ENCODE measurements at places on chromosomes 6 and 20. TPM values are rescaled to one million over a fixed set of nuclear protein-coding genes. Genes with fewer than 3 reads are reported as not detected.
A peak's percentile ranks its signal among the peaks of the same experiment; 100 is the strongest.

DNA sequence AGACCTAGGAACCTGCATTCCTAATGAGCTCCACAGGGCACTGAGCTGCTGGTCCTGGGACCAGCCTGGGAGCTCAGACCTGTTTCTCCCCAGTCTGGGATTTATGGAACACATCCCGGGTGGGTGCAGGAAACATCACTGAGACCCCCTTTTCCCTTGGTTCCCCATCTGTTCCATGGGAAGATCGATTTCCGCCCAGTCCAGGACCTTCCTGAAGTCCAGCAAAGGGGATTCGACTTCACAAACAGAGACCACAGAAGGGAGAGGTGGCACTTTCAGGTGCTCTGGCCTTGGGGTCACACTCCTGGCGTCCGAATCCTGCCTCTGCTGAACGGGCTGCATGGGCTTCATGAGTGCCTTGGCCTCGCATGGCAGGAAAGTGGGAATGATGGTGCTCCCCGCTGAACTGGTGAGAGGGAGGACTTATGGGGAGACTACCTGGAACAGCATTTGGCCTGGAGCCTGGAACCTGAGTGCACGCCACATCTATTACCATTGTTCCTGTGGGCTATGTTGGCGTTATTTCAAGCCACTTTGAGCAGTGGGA, 296.3 kb downstream of the TAF4 start:
- no peak overlapping the region for H3K27ac ChIP-seq
- H3K4me3 ChIP-seq, result no peak overlapping the region
- no peaks in the 10 kb centered on the region for H3K4me1 ChIP-seq

DNA sequence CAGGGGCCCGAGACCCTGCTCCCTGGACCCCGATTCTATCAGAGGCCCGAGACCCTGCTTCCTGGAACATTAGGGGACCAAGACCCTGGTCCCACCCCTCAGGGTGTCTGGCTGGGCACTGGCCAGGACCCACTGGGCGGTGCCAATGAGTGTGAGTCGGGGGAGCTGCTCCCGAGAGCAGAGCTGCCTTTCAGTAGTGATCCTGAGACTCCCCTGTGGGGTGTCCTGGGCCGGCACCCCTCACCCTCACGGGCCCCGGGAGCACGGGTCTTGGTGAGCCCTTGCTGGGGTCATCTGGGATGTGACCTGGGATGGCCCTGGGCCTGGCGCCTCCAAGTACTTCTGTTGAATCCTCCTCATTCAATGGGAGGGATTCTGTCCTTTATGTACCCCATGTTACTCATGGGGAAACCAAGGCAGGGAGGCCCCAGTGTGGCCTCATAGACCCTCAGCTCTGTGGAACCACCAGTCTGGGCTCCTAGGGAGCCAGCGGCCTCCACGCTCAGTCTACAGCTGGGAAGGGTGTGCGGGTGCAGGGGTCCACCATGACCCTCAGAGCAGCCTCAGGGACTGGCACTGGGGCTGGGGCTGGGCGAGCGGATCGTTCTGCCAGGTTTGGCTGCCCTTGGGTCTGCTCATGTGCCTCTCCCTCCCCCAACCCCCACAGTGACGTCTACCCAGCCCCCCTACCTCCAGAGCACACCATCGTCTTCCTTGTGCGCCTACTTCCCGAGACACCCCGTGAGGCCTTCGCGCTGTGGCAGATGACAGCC, 25.6 kb downstream of the COL20A1 start:
- no peaks in the 10 kb centered on the region for H3K4me1 ChIP-seq
- DNase-seq, result no peak
- no peak overlapping the region for H3K27ac ChIP-seq
- no peaks in the 10 kb centered on the region for H3K36me3 ChIP-seq
- no peak overlapping the region for H3K4me3 ChIP-seq

DNA sequence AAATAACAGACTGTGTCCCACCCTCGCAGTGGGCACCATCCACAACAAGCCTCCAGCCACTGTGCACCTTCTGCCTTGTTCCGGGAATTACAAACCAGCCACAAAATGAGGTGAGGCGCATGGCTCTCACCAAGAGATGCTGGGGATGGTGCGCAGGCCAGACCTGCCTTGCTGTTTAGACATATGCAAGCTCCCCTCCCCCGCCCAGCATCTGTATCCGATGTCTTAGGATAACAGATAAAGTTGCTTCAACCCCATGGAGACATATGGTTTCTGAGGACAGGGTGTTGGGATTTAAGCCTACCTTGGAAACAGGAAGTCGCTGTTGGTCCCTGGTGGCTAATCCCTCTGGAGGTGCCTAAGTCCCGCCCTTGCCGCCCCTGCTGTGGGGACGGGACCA, 50.4 kb upstream of the MPC1 start:
- peaks cover 19% of the 10 kb centered on the region for H3K4me1 ChIP-seq
- no peak for DNase-seq
- H3K27me3 ChIP-seq, result no peaks in the 10 kb centered on the region
- no peak overlapping the region for H3K27ac ChIP-seq
- no peak overlapping the region for H3K4me3 ChIP-seq

GRCh38 chr20:47392015-47392720, 35.7 kb upstream of the ZMYND8 start:
- DNase-seq, result no peak
- H3K4me3 ChIP-seq, result no peak overlapping the region
- peak overlapping the region; percentile 72 for H3K27ac ChIP-seq
- no peaks in the 10 kb centered on the region for H3K36me3 ChIP-seq
- no peaks in the 10 kb centered on the region for H3K27me3 ChIP-seq

Gene AGER
- 50.9 TPM for polyA plus RNA-seq

- no peaks in the 10 kb centered on the region for H3K4me1 ChIP-seq
- peak overlapping the region; percentile 81 for H3K27ac ChIP-seq
- peak overlapping the region; percentile 42 for H3K4me3 ChIP-seq
- no peaks in the 10 kb centered on the region for H3K36me3 ChIP-seq
- peaks cover 64% of the 10 kb centered on the region for H3K27me3 ChIP-seq
These were observed 2.0 kb downstream of the ID4 start for GRCh38 chr6:19839237-19839546.

GRCh38 chr6:20001286-20001685, 164.1 kb downstream of the ID4 start:
- no peaks in the 10 kb centered on the region for H3K27me3 ChIP-seq
- DNase-seq, result no peak
- H3K27ac ChIP-seq, result no peak overlapping the region
- no peaks in the 10 kb centered on the region for H3K4me1 ChIP-seq

- DNase-seq, result no peak
- H3K27ac ChIP-seq, result no peak overlapping the region
- no peaks in the 10 kb centered on the region for H3K36me3 ChIP-seq
- H3K27me3 ChIP-seq, result no peaks in the 10 kb centered on the region
These were observed 127.0 kb downstream of the PACRG start for GRCh38 chr6:162854734-162855191.

Gene C20orf204
- polyA plus RNA-seq, result 1.5 TPM

DNA sequence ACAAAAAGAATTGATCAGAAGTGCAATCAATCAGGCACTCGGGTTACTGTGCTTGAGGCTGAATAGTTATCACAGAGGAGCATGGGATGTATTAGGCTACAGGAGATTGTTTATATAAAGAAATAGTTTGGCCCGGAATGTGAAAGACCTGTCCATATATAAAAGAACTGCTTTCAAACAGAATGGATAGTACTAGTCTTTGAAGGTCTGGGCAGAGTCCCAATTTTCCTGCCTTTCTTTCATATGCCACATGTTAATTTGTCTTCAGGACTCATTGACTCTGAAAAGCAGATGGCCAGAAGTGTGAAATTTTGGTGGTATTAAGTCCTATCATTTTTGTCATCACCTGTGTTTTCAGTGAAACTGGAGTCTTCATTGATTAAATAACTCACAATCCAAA, 314.5 kb downstream of the EYA4 start:
- H3K36me3 ChIP-seq, result no peaks in the 10 kb centered on the region
- DNase-seq, result no peak
- no peak overlapping the region for H3K27ac ChIP-seq
- no peaks in the 10 kb centered on the region for H3K27me3 ChIP-seq
- no peak overlapping the region for H3K4me3 ChIP-seq

DNA sequence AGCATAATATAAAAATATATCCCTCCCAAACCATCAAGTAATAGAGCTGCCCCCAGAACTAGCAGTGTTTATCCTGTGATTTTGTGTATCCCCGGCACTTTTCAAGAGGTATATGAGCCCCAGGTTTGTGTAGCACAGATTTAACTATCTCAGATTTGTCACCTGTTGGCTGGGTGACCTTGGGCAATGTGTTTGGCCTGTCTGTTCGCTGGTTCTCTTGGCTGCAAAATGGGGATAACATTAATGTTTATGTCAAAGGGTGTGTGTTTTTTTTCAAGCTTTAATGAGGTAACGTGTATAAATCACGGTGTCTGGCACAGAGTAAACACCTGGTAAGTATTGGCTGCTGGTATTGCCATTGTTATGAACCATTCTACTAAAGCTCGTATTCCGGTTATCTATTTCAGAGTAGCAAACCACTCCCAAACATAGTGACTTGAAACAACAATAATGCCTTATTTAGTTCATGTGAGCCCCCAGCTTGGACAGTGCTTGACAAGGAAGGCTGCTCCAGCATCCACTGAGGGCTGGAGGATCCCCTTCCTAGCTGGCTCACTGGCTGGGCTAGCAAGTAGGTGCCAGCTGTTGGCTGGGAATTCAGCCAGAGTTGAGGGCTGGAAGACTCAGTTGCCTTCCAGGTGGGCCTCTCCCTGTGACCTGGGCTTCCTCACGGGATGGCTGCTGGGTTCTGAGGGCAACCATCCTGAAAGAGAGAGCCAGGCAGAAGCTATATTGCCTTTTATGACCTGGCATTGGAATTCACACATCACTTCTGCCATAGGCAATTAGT, 36.2 kb downstream of the PDRG1 start:
- H3K27ac ChIP-seq, result no peak overlapping the region
- H3K4me1 ChIP-seq, result no peaks in the 10 kb centered on the region
- H3K4me3 ChIP-seq, result no peak overlapping the region
- no peaks in the 10 kb centered on the region for H3K36me3 ChIP-seq
- H3K27me3 ChIP-seq, result no peaks in the 10 kb centered on the region

DNA sequence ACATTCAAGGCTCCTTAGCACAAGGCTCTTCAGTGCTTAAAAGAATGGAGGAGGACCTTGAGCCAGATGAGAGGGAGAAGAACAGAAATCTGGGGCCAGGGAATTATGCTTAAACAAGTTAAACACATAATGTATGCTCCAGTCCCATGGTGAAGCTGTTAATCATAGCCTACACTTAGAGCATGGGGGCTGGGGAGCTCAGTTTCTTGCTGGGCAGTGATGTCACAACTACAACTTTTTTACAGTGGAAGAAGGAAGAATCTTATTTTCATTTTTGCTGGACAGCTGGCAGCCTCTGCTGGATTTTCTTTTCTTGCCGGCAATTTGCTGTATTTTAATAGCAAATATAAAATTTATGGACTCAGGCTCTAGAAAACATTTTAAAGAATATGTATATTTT, 432.5 kb downstream of the CD109 start:
- H3K4me3 ChIP-seq, result no peak overlapping the region
- DNase-seq, result no peak
- H3K27me3 ChIP-seq, result no peaks in the 10 kb centered on the region
- no peaks in the 10 kb centered on the region for H3K36me3 ChIP-seq
- H3K27ac ChIP-seq, result no peak overlapping the region

Gene TFAP2D
- not detected for polyA plus RNA-seq

- H3K4me3 ChIP-seq, result peak overlapping the region; percentile 94
- no peaks in the 10 kb centered on the region for H3K27me3 ChIP-seq
- peaks cover 68% of the 10 kb centered on the region for H3K4me1 ChIP-seq
- DNase-seq, result peak; percentile 88
- no peaks in the 10 kb centered on the region for H3K36me3 ChIP-seq
These were observed 2.6 kb downstream of the TFEB start for GRCh38 chr6:41732591-41733359.

- DNase-seq, result no peak
- H3K27me3 ChIP-seq, result no peaks in the 10 kb centered on the region
- H3K36me3 ChIP-seq, result no peaks in the 10 kb centered on the region
- H3K4me3 ChIP-seq, result no peak overlapping the region
These were observed 63.3 kb upstream of the ZNF133 start for GRCh38 chr20:18224968-18225568.

Gene MACROD2
- polyA plus RNA-seq, result 1.5 TPM

DNA sequence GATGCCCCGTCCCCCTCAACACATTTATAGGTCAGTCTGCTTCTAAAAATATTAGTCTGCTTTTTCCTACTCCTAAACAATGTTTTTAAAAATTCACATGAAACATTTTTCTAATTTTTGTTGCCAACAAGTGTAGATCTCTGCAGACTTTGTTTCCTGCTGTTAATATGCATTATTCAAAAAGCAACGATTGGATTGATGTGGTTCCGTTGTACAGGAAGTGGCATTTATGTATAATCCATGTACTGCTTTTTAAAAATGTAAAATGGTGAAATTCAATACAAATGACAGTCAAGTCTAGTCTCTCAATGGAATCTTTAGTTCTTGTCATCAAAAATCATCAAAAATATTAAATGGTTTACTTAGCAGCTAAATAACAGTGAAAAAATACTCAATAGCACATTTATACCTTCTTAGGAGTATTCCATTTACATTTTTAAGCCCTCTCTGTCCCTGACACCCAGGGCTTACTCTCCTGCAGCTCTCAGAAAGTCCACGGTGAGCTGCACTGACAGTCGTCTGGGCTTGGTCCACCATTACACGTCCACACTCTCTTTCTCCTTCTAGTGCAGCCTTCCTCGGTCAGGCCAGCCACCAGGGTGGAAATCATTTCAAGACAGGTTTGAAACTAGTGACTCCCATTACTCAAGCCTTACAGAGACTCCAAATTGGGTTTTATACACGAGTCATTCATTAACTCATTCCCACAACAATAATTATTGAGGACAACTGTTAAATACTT, 211.5 kb downstream of the TMEM200A start:
- no peaks in the 10 kb centered on the region for H3K36me3 ChIP-seq
- H3K27ac ChIP-seq, result peak overlapping the region; percentile 20
- no peak overlapping the region for H3K4me3 ChIP-seq
- no peaks in the 10 kb centered on the region for H3K27me3 ChIP-seq

DNA sequence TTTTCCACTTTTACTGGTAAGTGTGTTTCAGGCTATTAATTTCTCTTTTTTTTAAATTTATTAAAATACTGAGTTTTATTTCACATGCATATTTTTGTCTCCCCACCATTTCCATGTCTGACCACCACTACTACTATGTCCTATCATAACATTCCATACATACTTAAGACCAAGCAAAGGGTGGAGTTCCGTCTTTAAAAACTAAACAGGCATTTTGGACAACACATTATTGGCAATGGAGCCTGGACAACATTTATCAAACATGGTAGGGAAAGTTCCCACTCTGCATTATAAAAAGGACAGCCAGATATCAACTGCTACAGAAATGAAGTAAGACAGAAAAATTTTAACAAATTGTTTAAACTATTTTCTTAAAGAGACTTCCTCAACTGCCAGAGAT, 91.9 kb downstream of the LMBRD1 start:
- peaks cover 11% of the 10 kb centered on the region for H3K36me3 ChIP-seq
- H3K27ac ChIP-seq, result no peak overlapping the region
- H3K27me3 ChIP-seq, result no peaks in the 10 kb centered on the region
- H3K4me1 ChIP-seq, result no peaks in the 10 kb centered on the region
- H3K4me3 ChIP-seq, result no peak overlapping the region

All from spleen (tissue), 13 donors.